NCI-H460 (cell line): ENCODE measurements at places on chromosomes 7 and 10.

- no peak for DNase-seq
Measured at GRCh38 chr10:114837690-114838089, 16.1 kb downstream of the FHIP2A start.

DNA sequence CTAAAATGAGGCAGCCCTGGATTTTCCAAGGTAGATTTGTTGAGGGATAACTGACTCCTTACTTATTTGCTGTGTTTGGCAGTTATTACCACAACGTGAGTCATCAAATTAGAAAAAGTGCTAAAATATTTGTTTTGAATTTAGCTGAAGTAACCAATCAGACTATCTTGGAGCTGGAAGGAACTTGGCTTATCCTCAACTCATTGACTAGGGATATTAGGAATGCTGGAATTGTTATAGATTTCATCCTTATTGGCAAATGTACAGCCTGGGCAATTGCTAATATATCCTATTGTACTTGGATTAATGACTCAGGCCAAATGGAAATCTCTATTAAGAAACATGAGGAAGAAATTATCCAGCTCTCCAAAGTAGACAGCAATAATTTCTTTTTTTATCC lies 1189.0 kb upstream of the LRRN3 start:
- DNase-seq: no peak

- DNase-seq: no peak
Measured at GRCh38 chr10:44745920-44746319, 165.2 kb upstream of the TMEM72 start.

DNA sequence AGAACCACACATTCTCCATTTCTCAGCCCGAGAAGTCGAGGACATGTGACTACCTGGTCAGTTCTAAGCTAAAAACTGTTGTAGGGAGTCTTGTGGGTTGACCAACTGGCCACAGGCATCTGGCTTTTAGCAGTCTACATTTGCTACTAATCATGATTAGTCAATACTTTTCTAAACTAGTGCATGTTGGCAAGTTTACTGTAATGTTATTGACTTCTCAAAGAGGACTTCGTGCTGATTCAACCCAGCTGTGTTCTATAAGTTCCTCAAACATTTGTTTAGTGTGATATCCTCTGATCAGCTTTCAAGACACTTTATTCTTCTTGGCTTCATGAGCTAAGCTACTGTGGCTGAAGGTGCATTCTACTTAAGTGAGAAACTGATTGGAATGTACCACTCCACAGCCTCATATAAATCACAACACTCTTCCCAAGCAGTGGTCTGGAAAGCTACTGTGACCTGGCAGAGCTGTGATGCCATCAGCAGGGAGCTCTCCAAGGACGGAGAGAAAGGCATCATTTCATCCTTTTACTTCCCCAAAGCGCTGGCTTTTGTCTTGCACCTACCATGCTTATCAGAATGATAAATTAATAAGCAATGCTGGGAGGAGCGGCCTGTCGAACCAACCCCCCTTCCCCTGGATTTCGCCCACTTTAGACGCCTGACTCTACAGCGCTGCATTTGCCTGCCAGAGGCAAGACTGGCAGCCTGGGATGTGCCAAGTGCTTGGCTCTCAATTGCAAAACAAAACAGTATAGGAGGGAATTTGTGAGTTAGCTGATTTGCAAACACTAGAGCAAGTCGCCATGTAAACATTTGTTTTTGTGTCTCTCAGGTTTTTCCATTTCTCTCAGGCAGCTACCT lies 206.7 kb upstream of the PLXNA4 start:
- no peak for DNase-seq

GRCh38 chr7:23292623-23293022 lies 6.5 kb upstream of the MALSU1 start:
- DNase-seq: no peak

DNA sequence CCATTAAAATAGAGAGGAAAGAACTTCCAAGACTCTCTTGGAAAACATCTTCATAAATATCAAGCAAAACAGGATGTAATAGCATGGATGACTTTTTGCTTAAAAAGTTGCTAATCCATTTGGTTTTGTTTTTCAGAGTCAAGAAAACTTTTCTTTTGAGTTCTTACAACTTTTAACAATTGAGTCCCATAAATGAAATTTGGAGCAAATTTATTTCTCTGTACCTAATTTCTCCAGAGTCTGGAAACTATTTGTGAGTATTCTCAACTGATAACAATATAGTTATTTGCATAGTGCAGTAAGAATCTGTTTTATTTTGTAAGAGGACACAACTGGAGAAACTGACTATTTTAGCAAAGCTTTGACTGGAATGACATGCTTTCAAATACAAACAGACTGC lies 606.3 kb upstream of the IGFBP3 start:
- DNase-seq: no peak

GRCh38 chr7:127794136-127794535 lies 142.1 kb downstream of the SND1 start:
- DNase-seq: no peak

GRCh38 chr10:104330168-104331110 lies 7.8 kb downstream of the ITPRIP start:
- DNase-seq: peak; percentile 38

DNA sequence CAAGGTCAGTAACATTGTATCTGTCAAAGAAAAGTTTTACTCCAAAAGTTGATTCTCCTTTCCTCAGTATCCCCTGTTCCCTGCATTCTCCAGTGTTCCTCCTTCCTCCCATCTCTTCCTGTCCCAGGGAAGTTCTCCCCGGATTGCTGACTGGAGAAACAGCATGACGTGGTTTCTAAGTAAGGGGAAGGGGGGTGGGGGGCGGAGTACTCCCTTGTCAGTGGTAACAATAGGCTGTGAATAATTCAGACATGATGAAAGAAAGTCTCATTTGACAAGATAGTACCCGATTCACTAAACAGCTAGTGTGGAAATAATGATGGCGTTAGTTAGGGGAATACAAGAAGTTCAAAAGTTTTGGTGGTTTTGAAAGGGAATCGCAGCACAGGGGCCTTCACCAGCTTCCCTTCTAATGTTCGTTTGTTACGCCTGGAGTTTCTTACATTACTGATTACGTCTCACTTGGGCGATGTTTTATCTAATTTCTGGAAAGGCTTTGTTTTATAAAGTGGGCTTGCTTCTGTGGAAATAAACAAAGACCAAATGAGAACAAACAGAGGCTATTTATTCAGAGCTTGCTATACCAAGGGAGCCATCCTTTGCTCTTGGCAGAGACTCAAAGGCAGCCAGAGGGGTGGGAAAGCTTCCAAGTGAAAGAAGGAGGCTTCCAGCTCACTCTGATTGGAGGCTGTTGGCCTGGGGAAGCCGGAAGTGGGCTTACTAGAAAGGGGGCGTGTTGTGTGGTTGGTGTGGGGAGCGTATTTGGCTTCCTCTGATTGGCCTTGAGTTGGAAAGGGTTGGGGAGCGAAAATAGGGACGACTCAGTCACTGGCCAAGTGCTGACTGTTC lies 453.7 kb downstream of the SDK1 start:
- DNase-seq: peak; percentile 68

DNA sequence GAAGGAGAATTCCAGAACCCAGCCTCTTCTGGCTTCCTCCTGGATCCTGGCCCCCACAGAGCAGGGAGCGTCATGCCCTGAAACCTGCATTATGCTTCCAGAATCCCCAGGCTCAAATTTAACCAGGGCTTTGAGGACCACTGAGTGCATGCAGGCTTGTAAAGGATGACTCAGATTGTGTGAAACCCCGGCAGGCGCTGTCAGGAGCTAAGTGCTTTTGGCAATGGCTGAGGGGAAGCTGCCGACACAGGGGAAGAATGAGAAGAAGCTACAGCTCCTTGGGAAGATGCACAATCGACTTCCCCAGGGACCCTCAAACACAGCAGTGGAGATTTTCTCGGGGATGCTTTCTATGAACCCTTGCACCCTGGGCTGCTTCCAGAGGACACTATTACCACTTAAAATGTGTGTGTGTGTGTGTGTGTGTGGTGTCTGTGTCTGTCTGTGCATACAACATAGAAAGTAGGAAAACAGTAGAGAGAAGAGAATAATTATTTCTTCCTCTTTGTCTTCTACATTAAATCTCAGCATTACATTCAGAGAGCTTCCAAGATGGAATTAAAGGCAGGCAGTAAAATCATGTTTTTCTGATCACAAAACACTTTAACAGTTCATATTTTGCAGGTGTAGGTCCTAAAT lies 183.5 kb upstream of the INHBA start:
- no peak for DNase-seq

- DNase-seq: no peak
Measured at GRCh38 chr10:78804411-78805032, 264.2 kb upstream of the ZMIZ1 start.

- DNase-seq: no peak
Measured at GRCh38 chr7:425794-426188, 93.9 kb downstream of the PDGFA start.

- no peak for DNase-seq
Measured at GRCh38 chr7:31120800-31121513, 68.8 kb downstream of the ADCYAP1R1 start.

DNA sequence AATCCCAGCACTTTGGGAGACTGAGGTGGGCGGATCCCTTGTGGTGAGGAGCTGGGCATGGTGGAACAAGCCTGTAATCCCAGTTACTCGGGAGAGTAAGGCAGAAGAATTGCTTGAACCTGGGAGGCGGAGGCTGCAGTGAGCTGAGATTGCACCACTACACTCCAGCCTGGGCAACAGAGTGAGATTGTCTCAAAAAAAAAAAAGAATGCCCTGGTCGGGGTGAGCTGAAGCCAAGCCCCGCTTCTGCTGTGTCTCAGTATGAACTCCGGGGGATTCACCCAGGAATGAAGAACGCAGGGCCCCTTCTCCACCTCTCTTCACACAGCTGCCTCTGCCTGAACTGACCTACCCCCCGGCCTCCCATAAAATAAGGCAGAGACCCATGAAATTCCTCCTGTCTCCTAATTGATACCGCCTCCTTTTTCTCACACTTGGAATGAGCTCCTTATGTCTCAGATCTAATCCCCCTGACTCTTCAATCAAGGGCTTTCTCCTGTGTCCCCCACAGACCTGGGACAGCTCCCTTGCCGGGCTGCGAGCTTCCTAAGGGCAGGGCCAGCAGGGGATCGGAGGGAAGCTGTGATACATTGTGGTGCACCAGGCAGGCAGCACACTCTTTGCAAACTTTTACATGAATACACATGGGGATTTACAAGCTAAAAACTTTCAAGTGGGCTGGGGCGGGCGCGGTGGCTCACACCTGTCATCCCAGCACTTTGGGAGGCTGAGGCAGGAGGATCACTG lies 911 bp upstream of the ZP3 start:
- DNase-seq: no peak

DNA sequence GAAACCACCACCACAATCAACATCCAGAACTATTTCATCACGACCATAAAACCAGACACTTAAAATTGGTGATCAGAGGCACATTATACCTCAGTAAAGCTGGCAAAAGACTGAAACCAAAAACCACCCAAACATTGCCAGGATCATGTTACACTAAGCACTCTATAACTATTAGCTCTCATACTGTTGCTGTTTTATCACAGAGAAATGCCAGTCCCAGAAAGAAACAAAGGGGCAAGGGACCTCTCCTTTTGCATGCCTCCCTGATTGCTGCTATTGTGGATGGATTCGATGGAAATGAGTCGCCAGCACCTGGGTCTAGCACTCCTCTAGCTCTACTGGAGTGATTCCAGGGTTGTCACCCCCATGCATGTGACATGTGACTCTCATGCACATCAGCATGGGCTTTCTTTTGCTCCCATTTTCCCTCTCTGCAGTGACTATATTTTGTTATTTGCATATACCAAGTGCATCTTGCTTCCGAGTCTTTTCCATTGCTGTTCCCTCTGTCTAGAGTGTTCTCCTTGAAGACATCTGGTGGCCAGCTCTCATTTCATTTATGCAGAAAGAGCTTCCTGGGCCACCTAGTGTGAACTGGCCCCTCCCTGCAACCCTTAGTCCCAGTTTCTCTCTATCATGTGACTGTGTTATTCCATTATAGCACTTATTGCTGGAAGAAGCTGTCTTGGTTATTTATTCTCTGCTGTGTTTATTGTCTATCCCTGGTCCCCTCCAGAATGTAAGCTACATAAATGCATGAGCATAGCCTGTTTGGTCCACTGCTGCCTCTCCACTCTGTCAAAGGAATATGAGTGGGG lies 300.6 kb downstream of the PLXNA4 start:
- no peak for DNase-seq
